ENCODE measurements at places on chromosomes 13 and 19. TPM values are rescaled to one million over a fixed set of nuclear protein-coding genes. Genes with fewer than 3 reads are reported as not detected.

The MISP3 gene
- total RNA-seq = 4.7 TPM

DNA sequence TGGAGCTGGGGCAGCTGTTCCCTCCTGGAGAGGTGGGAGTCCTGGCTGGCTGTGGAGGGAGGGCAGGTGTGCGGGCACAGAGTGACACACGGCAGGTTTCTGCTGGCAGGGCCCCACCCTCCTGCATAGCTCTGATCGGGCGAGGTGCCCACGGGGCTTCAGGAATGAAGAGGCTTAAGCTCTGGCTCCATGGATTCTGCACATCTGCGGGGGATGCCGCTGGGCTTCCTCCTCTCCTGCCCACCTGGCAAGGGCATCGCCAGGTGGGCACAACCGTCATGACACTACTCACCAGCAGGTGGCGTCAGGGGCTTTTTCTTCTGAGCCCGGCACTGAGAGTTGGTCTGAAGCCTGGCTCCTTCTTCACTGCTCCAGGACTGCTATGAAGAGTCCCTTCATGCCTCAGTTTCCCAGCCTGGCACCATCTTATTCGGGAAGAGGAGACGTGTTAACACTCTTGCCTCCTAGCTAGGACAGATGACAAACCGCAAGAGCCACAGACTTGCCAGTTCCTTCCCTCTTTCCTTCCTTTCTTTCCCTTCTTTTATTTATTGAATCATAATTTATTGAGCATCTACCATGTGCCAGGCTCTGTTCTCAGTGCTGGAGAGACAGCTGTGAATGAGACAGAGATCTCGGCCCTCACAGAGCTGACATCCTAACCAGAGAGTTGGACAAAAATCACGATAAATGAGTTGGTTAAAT lies 15.2 kb upstream of the PAK4 start:
- DNase-seq = no peak
- peaks cover 22% of the 10 kb centered on the region for H3K27me3 ChIP-seq
- H3K4me1 ChIP-seq = no peaks in the 10 kb centered on the region
- H3K36me3 ChIP-seq = no peaks in the 10 kb centered on the region

GRCh38 chr13:104295537-104295936 lies 1229.3 kb upstream of the SLC10A2 start:
- no peak overlapping the region for H3K27ac ChIP-seq
- H3K36me3 ChIP-seq = no peaks in the 10 kb centered on the region
- no peaks in the 10 kb centered on the region for H3K27me3 ChIP-seq
- no peak overlapping the region for H3K4me3 ChIP-seq
- no peak for DNase-seq

DNA sequence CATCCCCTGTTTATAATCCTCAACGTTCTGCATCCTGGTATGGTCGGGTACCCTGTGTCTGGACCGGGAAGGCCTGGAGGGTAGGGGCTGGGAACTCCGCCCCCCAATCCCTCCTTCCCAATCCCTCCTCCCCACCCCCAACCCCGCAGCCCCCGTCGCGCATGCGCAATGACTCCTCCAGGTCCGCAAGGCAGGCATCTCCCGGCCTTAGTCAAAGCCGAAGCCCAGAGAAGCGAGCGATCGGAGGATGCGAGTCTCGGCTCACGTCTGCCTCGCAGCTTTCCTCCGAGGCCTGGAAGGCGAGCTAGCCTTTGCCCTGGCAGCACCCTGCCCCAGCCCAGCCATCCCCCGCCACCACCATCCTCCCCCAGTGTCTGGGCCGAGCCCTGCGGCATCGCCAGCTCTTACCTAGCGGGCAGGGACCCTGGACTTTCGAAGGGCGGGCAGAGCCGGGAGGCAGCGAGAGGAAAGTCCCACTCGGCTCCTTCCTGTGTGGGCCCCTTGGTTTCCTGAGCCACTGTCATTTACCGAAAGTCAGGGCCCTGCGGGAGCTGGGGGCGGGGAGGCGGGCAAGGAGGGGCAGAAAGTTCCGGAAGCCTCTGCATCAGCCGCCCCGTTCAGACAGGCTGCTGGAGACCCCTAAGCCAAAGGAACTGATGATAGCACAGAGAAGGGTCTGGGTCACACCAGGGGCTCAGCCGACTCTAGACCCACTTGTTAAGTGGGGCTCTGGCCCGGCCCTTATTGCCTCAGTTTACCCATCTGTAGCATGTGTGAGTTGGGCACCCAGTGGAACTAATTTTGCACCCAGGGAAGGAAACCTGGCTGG lies at the start of gene JAK3:
Gene JAK3 (minus strand): TSS at position 445 of the 829 bp plus-strand sequence. CDS start 3,565 bp downstream, outside the sequence.
- H3K27me3 ChIP-seq = peaks cover 20% of the 10 kb centered on the region
- DNase-seq = peak; percentile 71
- no peaks in the 10 kb centered on the region for H3K36me3 ChIP-seq
- H3K4me1 ChIP-seq = no peaks in the 10 kb centered on the region
- peak within 1 kb of the TSS; percentile 78 for H3K27ac ChIP-seq

GRCh38 chr13:43195112-43195511 lies 171.7 kb downstream of the DNAJC15 start:
- H3K36me3 ChIP-seq = no peaks in the 10 kb centered on the region
- no peaks in the 10 kb centered on the region for H3K27me3 ChIP-seq
- peaks cover 14% of the 10 kb centered on the region for H3K4me1 ChIP-seq
- H3K4me3 ChIP-seq = no peak overlapping the region

GRCh38 chr13:110089815-110090214 lies 217.1 kb downstream of the COL4A1 start:
- DNase-seq = no peak
- no peak overlapping the region for H3K27ac ChIP-seq
- no peaks in the 10 kb centered on the region for H3K27me3 ChIP-seq
- no peaks in the 10 kb centered on the region for H3K36me3 ChIP-seq
- H3K4me3 ChIP-seq = no peak overlapping the region

DNA sequence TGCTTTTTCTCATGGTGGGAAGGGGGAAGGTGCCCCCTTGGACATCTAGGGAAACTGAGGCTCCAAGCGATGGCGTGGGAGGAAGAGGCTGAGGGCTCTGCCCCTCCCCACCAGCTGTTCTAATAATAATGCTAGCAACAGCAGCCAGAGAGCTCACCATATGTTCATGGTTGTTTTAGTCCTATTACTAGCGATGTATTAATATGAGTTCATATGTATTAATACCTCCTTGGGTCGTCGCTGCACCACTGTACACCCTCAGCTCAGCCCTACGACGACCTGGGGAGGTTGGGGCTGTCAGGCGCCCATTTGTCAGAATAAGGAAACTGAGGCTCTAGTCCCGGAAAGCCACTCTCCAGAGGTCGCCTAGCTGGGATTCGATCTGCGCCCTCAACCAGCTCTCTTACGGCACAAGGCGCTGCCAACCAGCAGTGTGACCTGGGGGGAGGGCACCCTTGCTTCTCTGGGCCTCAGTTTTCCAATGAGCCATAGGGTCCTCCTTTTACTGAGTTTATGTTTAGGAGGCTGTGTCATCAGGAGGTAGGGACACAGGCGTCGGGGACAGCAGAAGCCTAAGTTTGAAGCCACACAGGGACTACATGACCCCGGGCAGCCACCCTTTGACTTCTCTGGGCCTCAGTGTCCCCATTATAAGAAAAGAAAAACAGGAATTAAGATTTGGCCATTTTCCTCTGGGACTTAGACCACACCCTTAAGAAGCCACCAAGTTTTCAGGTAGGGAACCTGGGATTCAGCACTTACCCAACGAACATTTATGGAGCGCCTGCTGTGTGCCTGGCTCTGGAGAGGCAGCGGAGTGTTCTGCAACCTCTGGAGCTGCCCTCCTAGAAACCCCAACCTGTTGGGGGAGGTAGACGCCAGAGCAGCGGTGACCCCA lies 664 bp downstream of the MAST3 start:
- peaks cover 21% of the 10 kb centered on the region for H3K4me1 ChIP-seq
- H3K27ac ChIP-seq = no peak overlapping the region
- peaks cover 24% of the 10 kb centered on the region for H3K27me3 ChIP-seq
- no peak for DNase-seq

DNA sequence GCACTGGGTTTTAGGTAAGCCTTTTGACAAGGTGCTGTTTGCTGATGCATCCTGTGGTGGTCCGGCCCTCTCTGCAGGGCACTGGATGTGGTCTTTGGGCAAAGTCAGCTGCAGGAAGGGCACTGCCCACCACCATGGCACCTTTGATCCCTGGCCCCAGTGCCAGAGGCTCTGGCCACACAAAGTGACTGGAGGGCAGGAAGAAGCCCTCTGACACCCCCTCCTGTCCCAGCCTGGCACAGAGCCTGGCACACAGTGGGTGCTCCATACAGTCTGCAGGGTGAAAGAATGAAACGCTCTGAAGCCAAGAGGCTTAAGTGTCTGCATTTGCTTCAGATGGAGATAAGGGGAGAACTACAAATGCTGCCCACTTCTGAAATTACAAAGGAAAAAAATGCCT lies 47.6 kb upstream of the CNMD start:
- H3K27ac ChIP-seq = no peak overlapping the region
- DNase-seq = no peak
- H3K4me3 ChIP-seq = no peak overlapping the region
- H3K4me1 ChIP-seq = no peaks in the 10 kb centered on the region

DNA sequence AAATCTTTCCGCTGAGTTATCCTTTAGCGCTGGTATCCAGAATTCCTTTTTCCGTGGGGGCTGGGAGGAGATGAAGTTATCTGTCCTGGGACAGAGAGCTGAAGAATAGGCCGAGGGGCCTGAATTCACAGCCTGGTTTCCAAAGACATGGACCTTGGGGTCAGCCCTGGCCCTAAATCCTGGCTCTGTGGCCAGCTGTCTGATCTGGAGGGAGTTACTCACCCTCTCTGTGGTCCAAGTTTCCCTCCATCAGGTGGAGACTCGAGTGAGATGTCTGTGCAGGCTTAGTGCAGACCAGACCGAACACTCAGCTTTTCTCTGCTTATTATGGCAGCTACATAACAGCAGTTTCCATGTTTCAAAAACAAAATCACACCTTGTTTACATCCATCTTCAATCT lies 59.6 kb downstream of the CDADC1 start:
- no peak overlapping the region for H3K4me3 ChIP-seq
- peaks cover 28% of the 10 kb centered on the region for H3K4me1 ChIP-seq
- H3K27me3 ChIP-seq = no peaks in the 10 kb centered on the region
- H3K27ac ChIP-seq = peak overlapping the region; percentile 92
- DNase-seq = peak; percentile 49
